Vagina (tissue), 2 donors: ENCODE measurements at places on chromosomes 6 and 20.

DNA sequence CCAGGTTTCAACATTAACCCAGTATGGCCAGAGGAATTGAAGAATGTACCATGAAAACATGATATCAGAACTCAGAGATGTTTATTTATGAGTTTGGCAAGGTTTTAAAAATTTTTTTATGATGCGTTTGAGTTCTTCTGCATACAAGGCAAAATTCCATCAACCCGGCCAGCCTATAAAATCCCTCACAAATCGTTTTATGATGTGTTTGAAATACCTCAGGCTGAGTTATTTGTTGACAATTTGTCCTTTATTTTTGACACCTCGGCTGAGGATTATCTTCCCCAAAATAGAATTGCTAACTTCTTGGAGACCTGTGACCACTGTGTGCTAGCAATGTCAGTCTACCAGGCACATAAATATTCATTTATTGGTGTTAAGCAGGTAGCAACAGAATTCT lies 91.9 kb upstream of the SLC24A3 start:
- DNase-seq = no peak

DNA sequence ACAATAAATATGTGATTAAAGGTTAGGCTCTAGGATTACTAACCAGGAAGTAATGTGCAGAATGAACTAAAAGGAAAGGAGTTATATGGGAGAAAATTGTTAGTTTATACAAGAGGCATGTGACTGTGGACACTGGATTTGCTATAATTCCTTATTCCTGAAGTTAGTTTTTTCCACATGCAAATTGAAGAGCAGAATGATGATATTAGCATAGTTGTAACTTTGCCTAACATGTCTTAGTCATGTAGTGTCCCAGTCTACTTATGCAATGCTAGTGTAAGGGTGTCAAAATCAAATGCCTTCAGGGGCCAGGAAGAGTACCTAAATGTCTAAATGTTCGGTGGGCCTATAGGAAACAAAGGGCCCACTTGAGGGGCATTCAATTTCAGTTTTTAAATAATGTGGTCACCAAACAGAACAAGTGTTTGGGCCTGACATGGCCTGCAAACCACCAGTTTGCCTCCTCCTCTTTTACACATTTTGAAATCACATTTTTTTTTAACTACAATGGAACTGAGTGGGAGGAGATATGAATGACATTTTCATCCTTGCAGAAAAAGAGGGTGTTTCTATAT lies 28.0 kb upstream of the CEP85L start:
- no peak for DNase-seq

DNA sequence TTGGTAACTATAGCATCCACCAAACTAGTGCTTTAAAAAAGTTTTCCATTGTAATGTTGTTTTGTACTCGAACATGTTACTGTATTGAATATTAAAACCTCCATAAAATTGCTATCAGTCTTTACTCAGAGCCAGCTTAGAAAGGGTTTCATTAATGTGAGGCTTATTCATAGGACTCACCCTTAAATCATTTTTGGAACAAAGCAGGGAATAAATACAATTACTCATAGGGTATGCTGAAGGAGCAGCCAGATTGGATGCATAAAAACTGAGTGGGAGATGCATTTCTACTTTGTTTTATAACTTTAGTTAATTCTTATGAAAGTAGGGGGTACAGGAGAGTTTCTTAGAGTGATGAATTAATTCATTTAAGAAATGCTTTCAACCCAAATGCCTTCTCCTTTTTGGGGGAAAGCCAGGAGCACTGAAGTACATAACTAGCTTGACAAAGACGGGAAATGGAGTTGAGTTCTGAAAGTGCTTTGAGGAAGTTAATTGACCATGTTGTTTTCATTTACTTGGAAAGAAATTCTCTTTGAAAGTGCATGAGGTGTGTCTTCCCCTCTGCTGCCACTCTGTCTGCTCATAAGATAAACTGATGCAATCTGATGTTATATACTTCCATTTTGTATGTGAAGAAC lies 90.3 kb downstream of the RNF144B start:
- DNase-seq = no peak

- no peak for DNase-seq
These were observed 1.4 kb downstream of the PREP start for GRCh38 chr6:105401247-105402089.

DNA sequence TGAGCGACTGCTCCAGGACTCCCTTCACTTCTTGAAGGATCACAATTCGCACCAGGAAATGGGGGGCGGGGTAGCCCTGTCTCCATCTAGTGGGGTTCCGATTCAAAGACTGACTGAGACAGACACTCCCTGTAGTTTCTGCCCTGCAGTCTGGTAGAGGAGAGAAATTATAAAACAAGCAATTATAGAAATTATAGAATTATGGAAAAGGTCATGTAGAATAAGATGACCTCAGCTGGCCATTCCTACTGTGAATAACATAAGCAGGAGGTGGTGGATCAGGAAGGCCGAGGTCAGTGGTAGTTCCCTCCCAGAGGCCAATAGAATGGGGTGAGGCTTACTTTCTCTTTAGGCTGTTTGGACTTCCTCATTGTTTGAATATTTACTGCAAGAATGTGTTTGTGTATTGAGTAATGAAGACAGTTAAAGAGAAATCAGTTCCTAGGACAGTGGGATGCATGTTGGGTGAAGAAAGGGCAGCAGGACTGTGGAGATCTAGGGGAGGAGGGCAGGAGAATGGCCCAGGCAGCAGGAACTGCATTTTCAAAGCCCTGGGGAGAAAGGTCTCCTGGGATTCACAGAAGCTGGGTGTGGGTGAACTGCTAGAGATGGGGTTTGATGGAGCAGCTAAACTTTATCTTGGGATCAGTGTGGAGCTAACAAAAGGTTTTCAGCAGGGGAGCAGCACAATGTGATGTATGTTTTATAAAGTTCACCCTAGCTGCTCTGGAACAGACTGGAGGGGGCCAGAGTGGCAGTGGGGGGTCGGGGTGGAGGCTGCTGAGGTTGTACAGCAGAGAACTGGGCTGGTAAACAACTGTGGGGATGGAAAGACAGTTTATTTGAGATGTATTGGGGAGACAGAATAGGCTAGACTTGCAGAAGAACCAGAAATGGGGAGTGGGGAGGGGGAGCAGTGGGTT lies 2.1 kb downstream of the ZNF341 start:
- DNase-seq = no peak

DNA sequence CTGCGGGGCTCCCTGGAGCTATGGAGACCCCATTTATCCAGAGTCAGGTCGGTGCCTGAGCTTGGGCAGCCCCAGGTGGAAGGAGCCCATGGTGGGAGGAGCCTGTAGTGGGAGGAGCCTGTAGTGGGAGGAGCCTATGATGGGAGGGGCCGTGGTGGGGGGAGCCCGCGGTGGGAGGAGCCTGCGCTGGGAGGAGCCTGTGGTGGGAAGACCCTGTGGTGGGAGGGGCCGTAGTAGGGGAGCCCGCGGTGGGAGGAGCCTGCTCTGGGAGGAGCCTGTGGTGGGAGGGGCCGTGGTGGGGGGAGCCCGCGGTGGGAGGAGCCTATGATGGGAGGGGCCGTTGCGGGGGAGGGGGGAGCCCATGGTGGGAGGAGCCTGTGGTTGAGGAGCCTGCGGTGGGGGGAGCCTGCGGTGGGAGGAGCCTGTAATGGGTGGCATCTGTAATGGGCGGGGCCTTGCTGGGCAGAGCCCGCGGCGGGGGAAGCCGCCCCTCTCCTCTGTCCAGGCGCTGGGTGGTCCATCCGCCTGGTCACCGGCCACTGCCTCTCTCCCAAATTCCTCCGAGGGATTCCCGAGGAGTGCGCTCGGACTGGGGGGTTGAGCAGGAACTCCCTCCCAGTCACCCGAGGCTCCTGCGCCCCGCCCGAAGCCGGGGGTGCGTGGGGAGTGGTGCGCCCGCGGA lies 567 bp upstream of the FNDC11 start:
- no peak for DNase-seq

GRCh38 chr20:49166534-49167449 lies 21.3 kb downstream of the STAU1 start:
- DNase-seq = no peak

DNA sequence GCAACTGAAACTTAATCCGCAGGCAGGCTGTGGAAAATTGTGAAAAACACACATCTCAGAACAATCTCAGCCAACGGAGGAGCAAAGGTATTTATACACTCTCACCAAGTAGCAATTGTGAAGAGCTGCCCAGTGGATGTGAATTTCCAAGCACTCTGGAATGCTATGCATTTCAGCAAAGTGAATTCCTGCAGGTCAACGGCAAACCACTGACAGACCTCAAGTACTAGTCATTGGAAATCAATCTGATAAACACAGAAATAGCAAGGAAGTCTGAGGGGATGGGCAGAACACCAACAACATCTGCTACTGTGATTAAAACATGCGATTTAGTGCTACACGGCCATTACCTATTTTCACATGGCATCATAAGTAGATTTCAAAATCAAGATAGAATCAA lies 429.1 kb downstream of the HTR1B start:
- no peak for DNase-seq

- no peak for DNase-seq
These were observed 357.9 kb upstream of the AGPAT4 start for GRCh38 chr6:161631676-161632194.

DNA sequence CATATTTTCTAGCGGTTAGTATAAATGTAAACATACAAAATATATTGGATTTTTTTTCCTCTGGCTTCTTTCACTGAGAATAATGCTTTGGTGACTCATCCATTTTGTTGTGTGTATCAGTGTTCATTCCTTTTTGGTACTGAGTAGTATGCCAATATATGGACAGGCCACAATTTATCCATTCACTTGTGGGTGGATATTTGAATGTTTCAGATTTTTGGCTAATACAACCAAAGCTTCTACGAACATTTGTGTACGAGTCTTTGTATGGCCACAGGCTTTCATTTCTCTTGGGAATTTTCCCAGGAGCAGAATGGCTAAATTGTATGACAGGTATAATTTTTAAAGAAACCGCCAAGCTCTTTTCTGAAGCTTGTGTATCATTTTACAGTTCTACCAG lies 677.5 kb downstream of the HDGFL1 start:
- no peak for DNase-seq

GRCh38 chr6:130624046-130624445 lies 203.2 kb upstream of the SMLR1 start:
- no peak for DNase-seq

GRCh38 chr6:170140129-170140528 lies 150.7 kb downstream of the DLL1 start:
- DNase-seq = no peak

- DNase-seq = no peak
These were observed 52.0 kb upstream of the FYN start for GRCh38 chr6:111925296-111925695.

DNA sequence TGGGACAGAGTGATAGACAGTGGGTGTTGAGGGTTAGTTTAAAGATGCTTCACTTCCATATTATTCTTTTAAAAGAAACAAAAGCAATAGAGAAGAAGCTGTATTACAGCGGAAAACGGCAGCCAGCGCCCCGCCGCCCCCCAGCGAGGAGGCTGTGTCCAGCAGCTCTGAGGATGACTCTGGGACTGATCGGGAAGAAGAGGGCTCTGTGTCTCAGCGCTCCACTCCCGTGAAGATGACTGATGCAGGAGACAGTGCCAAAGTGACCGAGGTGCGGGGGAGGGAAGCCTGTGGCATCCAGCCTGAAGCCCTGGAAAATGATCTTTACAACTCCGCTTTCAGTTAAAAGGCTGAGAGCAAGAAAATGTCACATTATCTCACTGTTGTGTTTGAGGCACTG lies 100.2 kb downstream of the FIG4 start:
- no peak for DNase-seq

- no peak for DNase-seq
These were observed 20.0 kb downstream of the HLA-B start for GRCh38 chr6:31336896-31337496.
